ENCODE measurements at places on chromosomes 6 and 20.
A peak's percentile ranks its signal among the peaks of the same experiment; 100 is the strongest.

DNA sequence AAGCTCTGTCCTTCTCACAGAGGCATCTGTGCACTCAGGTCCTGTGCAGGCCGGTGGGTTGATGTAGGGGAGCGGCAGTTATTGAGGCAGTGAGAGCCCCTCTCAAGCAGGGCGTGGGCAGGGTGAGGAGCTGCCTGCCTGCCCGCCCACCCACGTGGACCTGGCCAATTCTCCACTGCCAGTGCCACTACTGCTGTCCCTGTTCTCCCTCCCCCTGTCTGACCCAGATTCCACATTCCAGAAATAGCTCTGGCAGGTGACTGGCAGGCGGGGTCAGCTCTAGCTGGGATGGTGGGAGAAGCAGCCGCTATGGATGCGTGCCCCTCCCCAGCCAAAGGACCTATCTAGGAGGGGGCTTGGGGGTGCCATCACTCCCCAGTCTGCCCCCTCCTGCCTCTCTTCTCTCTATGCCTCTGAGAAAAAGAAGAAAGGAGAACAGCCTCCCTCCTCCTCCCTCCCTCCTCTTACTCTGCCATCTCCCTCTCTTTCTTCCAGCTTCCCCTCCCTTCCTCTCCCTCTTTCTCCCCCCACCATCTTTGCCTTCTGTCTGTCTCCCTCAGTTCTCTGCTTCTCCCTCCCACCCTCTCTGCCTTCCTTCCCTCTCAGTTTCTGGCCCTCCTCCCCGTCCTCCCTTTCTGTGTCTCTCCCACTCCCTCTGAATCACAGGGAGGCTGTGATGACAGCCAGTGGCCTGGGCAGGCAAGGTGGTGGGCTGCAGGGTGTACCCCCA lies 86.5 kb upstream of the MYL9 start:
- no peak for DNase-seq

- DNase-seq, result no peak
These were observed 84.6 kb downstream of the PTPN1 start for GRCh38 chr20:50594591-50595432.

DNA sequence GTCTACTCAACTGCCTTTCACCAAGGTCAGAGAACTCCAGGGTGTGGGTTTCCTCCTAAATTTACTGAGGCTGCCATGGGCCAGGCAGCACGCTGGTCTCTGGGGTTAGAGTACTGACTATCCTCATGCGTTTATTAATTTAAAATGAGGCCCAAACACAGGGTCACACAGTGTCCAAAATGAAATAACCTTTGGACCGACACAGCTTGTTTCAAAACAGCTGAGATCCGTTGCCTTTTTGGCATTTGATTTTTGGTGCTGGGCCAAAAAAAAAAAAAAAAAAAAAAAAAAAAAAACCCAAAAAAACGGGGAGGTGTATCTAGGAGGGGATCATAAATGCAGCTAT lies 14.6 kb upstream of the TOX2 start:
- no peak for DNase-seq

DNA sequence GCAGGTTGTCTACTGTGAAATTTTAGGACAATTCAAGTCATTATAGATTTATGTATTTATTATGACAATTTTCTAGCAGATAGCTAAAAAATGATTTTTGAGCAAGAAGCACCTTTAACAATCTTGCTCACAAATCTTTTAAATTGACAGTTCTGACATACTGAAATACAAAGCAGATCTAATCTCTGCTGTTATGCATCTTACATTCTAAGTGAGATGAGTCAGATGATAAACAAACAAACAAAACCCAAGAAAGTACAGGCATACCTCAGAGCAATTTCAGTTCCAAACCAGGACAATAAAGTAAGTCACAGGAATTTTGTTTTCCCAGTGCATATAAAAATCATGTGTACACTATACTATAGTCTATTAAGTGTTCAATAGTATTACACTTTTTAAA lies 430.7 kb upstream of the PTCHD4 start:
- no peak for DNase-seq

DNA sequence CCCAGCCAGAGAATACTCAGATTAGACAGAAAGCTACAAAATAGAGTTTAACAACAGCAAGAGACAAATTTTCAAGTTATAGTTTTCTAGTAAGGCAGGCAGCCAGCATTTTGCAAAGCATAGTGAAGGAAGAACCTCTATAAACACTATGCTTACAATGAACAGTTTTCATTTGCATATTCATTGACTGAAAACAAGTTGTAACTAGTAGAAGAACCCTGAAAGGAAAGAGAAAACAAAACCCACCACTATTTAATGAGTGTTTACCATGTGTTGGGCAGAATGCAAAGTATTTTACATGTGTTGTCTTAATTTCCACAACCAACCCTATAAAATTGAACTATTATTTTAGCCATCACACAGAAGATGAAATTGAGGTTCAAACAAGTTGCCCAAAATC lies 196.1 kb downstream of the UBE3D start:
- DNase-seq, result no peak

DNA sequence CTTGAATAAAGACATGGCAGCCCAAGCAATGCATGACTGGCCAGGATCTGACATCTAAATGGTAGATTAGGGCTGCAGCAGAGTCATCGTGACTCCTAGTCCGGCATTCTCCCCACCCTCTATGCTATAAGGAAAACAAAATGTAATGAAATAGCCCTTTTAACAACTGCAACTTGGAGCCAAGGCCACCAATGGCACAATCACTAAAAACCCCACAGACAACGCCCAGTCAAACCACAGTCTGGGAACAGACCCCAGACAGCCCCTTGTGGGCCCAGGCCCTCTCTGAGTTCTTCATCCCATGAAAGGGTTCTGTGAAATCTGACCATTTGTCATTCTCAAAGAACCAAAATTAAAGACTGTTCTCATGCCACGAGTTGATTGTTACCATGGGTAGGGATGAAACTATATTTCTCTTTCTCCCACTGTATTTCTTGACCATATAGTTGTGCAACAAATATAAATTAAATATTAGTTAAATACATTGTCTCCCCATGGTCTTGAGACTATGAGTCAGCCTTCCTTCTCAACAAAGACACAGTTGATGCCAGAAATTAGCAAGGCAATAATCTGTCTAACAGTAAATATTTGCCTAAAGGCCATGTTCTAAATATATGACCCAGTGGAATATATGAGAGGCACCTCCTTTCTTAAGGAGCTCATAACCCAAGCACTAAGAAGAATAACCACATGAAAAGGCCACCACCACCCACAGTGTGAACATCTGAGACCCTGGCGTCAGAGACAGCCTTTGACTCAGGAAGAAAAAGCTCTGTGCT lies 85.6 kb upstream of the SSTR4 start:
- DNase-seq, result no peak

DNA sequence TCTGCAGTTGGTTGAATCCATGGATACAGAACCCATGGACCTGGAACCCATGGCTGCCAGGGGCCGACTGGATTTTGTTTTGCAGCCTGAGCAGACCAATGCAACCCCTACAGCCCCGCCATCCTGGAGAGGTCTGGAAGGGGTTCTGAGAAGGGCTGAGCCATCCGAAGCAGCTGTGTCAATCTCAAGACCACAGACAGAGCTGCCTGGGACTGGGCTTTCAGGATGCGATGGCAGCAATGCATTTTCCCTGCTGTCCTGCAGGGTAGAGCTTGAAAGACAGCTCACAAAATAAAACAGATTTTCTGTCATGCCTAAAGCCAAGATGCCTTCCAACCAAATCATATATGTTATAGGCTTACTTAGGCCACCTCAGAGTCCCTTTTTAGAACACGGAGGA lies 125.8 kb upstream of the NXT1 start:
- no peak for DNase-seq

GRCh38 chr6:39910744-39911143 lies 23.5 kb downstream of the MOCS1 start:
- peak; percentile 26 for DNase-seq

- DNase-seq, result no peak
These were observed 138.8 kb upstream of the C6orf118 start for GRCh38 chr6:165448210-165448609.

- no peak for DNase-seq
These were observed 101.4 kb downstream of the PERP start for GRCh38 chr6:138005846-138006245.

DNA sequence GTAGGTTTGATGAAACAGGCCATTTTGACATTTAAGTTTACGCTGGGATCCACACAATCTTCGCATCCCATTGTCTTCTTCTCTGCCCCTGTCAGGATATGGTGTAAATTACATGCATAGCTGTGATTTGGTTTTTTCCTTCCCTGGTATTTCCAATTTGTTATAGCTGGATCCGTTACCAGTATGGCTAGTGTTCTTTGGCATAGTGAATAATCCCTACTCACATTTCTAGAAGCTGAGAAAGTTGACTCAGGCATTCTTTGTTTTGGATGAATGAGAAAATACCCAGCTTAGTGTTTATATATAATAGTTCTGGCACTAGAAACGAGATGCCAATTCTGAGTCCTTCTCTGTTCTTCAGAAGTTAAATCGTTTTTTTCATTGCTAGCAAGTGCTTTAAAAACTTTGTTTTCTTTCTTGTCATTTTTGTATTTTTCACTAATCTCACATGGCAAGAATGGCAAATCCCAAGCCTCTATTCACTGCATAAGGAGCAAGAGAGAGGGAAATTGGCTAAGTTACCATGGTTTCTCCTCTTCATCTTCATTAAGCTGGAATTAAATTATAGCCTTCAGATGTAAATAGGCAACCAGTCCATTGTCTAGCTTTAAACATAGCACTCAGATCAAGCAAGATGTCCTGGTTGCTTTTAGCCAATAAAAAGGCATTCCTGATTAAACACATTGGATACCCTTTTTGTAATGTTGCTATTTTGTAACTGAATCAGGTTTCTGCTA lies 91.9 kb upstream of the LAMP5 start:
- no peak for DNase-seq

- DNase-seq, result no peak
These were observed 96.9 kb upstream of the PTPRK start for GRCh38 chr6:128617285-128617684.

GRCh38 chr20:35144694-35145093 lies 2.4 kb downstream of the EDEM2 start:
- DNase-seq, result no peak

DNA sequence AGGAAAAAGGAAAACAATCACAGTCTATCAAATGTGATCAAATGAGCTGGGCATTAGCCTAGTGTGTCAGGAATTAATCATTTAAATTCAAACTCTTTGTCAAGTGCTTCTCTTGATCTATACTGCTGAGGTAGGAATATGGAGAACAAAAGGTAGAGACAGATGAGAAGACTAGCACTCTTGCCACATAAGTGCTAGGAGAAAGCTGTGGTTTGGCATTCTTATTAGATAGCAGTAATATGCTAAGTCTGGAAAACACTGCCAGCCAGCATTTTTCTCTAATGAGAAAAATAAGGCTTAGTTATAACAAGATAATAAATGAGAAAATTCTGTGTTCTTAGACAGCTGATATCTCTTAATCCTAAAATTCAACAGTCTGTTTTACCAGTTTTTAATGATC lies 38.9 kb downstream of the ORC3 start:
- DNase-seq, result no peak

DNA sequence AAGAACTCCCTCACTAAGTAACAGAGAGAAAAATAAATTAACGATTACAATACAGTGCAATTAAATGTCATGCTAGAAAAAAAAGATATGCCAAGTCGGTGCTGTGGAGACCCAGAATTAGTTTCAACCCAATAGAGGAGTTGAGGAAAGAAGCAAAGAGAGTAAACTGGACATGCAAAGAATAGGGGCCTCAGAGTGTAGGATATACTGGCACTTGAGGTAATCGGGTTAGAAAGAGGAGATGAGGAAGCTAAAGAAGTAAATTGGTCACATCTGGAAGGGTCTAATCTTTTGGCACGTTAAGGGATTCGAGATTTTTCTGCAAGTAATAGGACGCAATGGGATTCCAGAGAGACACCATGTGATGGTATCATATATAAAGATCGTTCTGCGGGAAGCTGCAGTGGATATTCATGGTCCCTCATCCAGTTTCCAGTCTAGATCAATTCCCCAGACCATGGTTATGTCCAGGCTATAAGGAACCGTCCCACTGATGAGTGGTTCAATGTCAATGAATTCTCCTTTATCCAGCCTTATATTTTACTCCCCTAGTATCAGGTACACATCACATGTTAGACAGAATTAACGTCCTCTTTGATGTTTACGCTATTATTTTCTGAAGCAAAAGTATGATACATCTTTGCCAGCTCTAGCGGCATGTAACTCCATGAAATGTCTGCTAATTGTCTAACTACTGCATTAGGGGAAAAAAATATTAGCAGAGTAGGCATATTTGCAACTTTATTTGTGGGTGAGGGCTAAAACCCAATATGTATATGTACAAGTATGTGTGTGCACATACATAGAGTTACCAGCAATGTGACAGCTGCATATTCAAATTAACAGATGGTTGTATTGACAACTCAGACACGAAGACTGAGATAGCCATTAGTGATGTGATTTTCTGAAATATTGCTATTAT lies 1.1 kb upstream of the TBC1D32 start:
- no peak for DNase-seq

- no peak for DNase-seq
These were observed 39.4 kb downstream of the YTHDF1 start for GRCh38 chr20:63176427-63177133.

GRCh38 chr6:551405-551804 lies 105.5 kb downstream of the HUS1B start:
- no peak for DNase-seq

DNA sequence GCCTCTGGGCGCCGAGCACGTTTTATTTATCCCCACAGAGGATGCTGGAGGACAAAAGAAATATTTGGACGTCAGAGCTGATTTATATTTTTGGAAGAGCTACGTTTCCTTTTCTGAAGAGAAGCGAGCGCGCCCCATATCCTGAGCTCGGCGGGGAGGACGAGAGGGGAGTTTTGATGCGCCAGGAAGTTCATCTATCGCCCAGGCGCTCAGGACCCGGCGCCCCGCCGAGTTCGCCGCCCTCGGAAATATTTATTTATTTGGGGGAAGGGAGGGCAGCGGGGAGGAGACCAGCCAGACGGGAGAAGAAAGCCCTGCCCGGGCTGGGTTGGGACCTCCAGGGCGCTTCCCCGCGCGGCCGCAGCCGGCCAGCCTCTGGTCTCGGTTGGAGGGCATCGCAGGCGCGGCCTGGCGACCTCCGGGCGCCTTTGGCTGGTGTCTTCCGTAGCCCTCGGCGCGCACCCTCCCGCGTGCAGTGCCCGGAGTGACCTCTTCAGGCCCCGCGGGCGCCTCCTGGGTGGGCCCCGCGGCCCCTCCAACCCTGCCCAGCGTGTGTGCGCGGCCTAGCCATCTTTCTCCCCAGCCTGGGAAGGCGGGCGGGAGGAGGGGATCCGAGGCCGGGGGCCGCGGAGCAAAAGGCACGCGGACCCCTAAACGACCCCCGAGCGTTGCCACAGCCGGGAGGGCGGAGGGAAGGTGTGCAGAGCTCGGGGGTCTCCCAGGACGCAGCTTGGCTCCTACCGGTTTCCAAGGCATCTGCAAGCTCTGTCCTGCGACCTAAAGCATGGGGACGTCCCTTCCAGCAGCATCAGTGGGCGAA lies 5.4 kb upstream of the FOXF2 start:
- no peak for DNase-seq

- DNase-seq, result no peak
These were observed 1211.1 kb upstream of the GJE1 start for GRCh38 chr6:140921366-140922226.

- no peak for DNase-seq
These were observed 24.1 kb downstream of the HLA-C start for GRCh38 chr6:31247813-31248212.

- no peak for DNase-seq
These were observed 22.5 kb downstream of the KLHL32 start for GRCh38 chr6:96947055-96947454.
